Skin of body (tissue), 3 donors: ENCODE measurements at places on chromosomes 7 and 10. TPM values are rescaled to one million over a fixed set of nuclear protein-coding genes. Genes with fewer than 3 reads are reported as not detected.

The WDR86 gene
- total RNA-seq: 14.0 TPM

The OLAH gene
- total RNA-seq: not detected

The CPED1 gene
- 25.8 TPM for total RNA-seq

The CDC14C gene
- not detected for total RNA-seq

The DNAH11 gene
- total RNA-seq: 0.89 TPM

The PYROXD2 gene
- total RNA-seq: 9.2 TPM

The GRM3 gene
- 0.20 TPM for total RNA-seq

The PDIA4 gene
- total RNA-seq: 72.3 TPM

The SEMA3A gene
- total RNA-seq: 26.9 TPM

The SDK1 gene
- 7.5 TPM for total RNA-seq

The THAP5 gene
- 28.2 TPM for total RNA-seq

The LRRC17 gene
- 92.4 TPM for total RNA-seq

The SSMEM1 gene
- total RNA-seq: not detected

The GNGT1 gene
- not detected for total RNA-seq

The GDF2 gene
- total RNA-seq: not detected

The MEOX2 gene
- 30.9 TPM for total RNA-seq

The WNT8B gene
- not detected for total RNA-seq

The MMRN2 gene
- total RNA-seq: 20.4 TPM

The KLLN gene
- total RNA-seq: 0.59 TPM

The TUBAL3 gene
- total RNA-seq: 0.20 TPM

The OR13A1 gene
- 0.10 TPM for total RNA-seq

The RPEL1 gene
- total RNA-seq: not detected
